ENCODE measurements at places on chromosomes 3 and 15.

GRCh38 chr3:190877925-190878324, 15.4 kb upstream of the GMNC start:
- no peak for DNase-seq

GRCh38 chr15:62430552-62430951, 265.5 kb upstream of the C2CD4B start:
- DNase-seq = no peak

DNA sequence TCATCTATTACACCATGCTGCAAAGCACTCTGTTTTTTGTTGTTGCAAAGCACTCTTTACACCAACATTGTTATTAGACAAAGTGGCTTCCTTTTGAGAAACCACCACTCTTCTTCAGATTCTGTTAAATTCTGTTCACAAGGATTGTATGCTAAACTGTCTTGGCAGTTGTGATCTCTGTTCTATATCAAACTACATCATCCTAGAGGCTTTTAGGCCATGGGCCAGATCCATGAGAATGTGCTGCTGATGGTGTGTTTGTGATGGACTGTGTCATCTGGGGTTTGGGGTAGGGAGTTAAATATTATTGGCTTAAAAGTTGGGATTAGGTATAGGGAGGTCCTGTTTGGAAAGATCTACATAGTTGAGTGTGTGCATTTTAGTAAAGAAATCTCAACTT, 229.8 kb downstream of the GAP43 start:
- no peak for DNase-seq

GRCh38 chr3:112633191-112633590, 7.8 kb downstream of the CCDC80 start:
- no peak for DNase-seq

DNA sequence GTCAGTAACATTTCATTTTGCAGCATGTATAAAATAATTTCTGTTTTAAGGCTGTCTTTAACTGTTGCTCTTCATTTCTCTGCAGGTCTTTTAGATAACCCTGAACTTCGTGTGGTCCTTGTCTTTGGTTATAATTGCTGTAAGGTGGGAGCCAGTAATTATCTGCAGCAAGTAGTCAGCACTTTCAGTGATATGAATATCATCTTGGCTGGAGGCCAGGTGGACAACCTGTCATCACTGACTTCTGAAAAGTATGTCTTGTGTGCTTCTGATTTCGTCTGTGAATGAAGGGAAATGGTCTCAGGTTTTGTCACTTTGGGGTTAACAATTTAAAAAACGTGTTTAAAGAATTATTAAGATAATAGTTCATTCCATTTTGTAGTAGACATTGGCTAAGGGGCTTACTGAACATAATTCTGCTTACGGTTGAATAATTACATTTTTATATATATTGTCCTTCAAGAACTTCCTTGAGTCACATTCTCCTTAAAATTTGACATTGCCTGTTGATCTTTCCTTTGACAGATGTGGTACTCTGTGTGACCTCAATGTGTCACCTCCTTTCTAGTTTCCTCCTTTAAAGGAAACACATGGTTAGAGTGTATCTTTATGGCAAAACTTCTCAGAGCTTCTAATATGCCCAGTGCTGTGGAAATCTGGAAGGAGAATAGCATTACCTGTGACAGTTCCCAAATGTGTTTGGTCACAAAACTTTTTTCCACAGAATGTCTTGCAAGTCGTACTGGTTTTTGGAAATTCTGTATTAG, 26.3 kb downstream of the FBXO22 start:
- DNase-seq = no peak

DNA sequence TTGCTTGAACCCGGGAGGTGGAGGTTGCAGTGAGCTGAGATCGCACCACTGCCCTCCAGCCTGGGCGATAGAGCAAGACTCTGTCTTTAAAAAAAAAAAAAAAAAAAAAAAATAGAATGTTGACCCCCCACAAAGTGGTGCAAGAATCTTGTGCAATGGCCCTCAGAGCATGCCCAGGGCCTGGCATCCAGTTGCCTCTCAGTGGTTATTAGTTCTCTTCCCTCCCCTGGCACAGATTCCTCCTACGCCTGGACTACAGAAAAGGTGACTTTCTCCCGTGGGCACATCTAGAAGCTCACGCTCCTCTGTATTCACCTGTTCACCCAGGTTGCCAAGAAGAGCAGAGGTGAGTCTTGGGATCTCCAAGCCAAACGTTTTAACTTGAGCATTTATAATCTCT, 36.7 kb downstream of the ACSBG1 start:
- peak; percentile 4 for DNase-seq

DNA sequence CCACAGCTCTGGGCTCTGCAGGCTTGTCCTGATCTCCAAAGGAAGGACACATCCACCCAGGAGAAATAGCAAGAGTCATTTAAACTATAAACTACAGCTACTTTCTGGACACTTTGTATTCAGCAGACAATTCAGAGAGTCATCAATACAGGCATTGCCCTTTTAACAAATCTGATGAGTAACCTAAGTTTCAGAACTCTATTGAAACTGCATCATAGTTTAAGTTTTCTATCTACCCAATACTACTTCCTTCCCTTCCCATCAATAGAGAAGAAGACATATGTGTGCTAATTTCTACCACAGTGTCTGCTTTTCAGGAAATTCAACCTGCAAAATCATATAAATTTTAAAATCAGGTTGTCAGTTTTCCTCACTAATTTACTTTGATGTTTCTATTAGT, 736.5 kb downstream of the IGSF11 start:
- DNase-seq = no peak

DNA sequence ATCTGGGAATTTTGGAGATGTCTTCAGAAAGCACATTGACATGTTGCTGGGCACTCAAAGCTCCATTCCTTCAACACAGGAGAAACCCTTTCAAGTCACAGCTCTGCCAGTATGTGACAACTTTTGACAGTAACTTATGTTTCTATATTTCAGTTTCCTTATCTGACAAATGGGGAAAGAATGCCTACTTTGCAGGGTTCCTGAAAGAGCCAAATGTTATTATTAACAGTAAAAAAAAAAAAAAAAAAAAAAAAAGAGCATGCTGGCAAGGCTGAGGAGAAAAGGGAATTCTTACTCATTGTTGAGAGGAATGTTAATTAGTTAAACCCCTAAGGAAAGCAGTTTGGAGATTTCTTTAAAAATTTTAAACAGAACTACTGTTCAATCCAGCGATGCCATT, 272.5 kb upstream of the TGFBR2 start:
- DNase-seq = no peak

DNA sequence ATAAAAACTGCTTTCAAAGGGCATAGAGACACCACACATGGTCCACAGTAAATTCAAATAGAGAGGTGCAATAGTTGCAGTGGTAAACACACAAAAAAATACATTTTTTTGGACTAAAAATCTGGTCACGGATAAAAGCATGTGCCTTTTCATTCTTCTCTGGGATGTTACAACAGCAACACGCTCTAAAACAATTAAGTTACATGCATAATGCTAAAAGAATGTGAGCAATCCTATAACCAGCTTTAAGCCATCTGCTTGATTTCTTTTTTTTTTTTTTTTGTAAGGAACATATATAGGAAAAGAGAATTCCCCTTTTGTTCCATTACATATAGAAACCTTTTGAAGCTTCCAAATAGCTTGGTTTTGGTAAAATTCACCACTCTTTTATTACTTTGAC, 20.0 kb downstream of the WNT5A start:
- no peak for DNase-seq

GRCh38 chr3:69240651-69241568, 118.5 kb upstream of the LMOD3 start:
- no peak for DNase-seq

DNA sequence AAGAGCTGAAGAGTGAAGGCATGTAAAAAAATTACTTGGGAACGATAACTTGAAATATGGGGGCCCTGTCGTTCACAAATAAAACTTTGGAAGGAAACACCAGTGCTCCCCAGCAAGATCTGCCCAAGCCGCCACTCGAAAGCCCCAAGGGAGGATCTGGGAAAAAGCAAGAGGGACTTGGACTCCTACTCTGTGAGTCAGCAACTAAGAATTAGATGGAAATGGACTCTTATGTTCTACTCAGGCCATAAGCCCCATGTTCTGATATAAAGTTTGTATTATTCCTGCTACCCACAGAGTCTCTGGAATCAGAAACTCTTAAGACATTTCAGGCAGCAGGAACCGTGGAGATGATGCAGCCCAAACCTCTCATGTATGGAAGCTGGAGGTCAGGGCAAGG, 75.7 kb downstream of the ITGB5 start:
- no peak for DNase-seq

- DNase-seq = no peak
Measured at GRCh38 chr15:93270937-93271467, 182.0 kb upstream of the RGMA start.

- no peak for DNase-seq
Measured at GRCh38 chr15:69298697-69299441, at the start of gene PAQR5. PAQR5 (plus strand) TSS chr15:69298912; CDS start chr15:69360081, 61,169 bp downstream.

DNA sequence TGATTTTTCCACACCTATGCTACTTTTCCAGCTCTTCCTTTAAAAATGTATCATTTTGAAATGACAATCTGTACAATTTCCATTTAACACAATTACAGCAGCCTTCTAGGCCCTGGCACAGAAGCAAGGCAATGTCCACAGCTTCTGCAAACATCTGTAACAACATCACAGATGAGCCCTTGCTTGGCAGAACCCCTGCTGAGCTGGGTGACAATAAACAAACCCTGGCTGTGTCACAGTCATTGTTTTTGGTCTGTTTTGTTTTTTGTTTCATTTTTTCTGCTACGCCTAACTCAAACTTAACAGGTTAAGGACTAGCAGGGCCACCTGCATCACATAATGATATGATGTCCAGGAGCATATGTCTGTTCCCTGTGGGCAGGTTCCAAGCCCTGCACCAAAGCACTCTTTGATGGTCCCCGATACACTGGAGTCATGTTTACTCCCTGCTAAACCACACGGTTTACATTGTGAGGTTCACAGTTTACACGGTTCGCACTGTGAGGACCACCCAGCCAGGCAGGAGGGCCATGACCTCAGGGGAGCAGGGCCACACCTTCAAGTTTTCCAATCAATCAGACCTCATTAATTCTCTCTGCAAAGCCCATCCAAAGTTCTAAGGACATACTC, 186.8 kb upstream of the CHRNA7 start:
- no peak for DNase-seq

DNA sequence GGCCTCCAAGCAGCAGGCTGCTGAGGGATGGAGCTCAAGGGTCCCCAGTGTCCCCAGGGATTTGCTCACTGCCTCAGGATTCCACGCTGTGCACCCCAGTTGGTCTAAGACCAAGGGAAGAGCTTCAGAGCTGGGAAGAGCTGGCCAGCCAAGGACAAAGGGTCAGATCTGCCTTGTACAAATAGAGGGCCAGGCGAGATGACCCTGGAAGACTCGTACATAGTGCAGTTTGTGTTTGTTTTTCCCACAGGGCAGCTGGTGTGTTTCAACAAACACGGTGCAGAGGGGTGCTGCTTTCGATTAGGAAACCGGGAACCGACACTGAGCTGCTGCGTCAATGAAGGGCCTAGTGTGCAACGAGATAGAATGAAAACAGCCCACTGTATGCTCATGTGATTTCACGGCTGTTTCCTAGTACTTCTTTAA, 56.1 kb upstream of the TRPM1 start:
- DNase-seq = no peak

GRCh38 chr15:38163658-38164057, 89.0 kb upstream of the SPRED1 start:
- no peak for DNase-seq

DNA sequence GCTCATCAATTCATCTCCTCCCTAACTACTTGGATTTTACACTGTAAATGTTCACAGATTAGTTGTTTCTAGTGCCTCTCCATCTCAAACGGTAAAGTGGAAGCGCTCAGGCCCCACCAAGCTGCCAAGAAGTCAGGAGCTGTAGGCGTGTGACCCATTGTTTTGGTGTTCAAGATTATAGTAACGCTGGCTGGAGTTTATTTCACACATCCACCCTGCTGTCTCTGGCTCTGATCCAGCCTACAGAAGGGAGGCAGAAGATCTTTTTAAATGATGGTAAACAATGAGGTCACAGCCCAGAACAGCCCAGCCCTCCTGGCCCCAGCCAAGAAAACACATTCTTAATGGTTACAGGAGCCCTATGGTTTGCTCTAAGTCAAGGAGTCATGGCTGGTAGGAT, 25.7 kb upstream of the GALNT15 start:
- no peak for DNase-seq

DNA sequence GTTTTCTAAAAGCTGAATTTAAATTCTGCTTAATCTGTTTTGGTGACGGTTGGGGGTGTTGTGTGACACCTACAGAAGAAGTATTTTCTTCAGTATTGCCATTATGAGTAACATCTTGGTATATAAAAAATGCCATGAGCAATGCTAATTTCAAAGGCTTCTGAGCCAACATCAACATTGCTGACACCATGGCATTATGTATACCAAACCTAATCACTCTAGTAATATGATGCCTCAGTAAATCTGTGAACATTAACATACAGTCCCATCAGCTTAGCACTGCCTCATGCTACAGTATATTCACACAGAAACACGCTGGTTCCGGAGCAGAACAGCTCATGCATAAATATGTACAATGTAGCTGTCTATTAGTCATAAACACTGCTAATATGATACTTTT, 75.8 kb downstream of the ZPLD1 start:
- DNase-seq = no peak

GRCh38 chr15:88656760-88657221, 18.0 kb downstream of the ISG20 start:
- no peak for DNase-seq

DNA sequence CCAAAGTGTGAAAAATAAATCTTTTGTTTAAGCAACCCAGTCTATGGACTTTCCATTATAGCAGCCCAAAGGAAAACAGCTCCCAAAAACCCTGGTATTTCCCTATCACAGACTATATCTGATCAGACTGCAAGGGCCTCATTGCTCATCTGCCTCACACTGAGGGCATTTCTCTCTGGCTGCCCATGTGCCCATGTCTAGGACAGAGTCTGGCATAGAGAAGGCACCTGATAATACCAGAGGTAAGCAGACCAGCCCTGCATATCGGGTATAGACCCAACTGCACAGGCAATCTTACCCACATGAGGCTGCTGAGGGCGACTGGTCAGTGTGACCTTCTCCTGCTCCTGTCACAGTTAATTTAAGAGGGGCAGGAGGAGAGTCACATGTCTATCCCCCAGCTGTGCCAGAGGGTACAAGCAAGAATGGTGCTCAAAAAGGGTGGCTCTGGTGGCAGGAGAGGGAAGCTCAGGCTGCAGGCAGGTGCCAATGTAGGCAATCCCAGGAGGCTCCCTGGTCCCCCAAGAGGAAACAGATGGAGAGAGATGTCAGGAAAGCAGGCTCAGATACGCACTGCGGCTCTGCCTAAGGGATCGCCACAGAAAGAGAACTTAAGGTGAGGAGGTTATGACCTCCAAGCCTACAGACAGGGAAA, 3.1 kb downstream of the CSRNP1 start:
- DNase-seq = no peak

- no peak for DNase-seq
Measured at GRCh38 chr15:73838831-73839426, 34.4 kb upstream of the TBC1D21 start.

GRCh38 chr3:112115161-112115739, 17.8 kb downstream of the GCSAM start:
- DNase-seq = no peak

- no peak for DNase-seq
Measured at GRCh38 chr3:165549037-165549436, 288.2 kb downstream of the BCHE start.

Data from left forelimb (tissue), 1 donor.